ENCODE measurements at places on chromosomes 13 and 19.

- peak; percentile 97 for ATAC-seq
Observed at GRCh38 chr13:35771898-35772297, 295.4 kb upstream of the MAB21L1 start.

DNA sequence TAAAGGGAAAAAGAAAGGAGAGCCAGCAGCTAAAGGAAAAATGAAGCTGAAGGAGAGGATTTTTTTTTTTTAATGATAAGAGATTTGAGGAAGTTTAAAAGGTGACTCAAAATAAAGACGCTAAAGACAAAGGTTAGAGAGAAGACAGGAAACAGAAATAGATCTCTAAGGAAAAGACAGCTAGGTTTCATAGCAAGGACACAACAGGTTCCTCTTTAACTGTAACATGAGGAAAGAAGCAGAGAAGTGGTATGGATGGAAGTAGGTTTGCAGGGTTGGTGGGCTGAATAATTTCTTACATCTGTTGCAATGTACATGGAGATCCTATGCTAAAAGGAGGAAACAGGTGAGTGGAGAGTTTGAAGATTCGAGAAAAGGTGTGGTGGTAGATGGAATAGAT, 107.5 kb downstream of the MYCBP2 start:
- no peak for ATAC-seq

- ATAC-seq, result peak; percentile 96
Observed at GRCh38 chr13:89375839-89376238, 1704.7 kb downstream of the SLITRK5 start.

DNA sequence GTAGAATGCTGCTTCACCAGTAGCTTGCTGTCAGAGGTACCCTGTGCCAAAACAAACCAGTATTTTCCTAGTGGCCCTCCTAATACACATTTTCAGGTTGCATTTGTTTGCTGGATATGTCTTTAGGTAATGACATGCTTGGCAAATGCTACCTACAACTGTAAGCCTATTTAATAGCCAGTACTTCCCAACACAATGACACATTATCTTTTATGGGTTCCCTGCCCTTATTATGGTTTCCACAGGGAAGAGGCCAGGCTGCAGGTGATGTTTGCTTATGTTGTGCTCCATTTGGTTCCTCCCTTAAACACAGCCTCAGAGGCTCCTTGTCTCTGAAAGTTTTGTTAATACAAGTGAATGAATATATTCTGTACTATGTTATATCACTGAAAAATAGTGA, 24.7 kb downstream of the FRY start:
- no peak for ATAC-seq

DNA sequence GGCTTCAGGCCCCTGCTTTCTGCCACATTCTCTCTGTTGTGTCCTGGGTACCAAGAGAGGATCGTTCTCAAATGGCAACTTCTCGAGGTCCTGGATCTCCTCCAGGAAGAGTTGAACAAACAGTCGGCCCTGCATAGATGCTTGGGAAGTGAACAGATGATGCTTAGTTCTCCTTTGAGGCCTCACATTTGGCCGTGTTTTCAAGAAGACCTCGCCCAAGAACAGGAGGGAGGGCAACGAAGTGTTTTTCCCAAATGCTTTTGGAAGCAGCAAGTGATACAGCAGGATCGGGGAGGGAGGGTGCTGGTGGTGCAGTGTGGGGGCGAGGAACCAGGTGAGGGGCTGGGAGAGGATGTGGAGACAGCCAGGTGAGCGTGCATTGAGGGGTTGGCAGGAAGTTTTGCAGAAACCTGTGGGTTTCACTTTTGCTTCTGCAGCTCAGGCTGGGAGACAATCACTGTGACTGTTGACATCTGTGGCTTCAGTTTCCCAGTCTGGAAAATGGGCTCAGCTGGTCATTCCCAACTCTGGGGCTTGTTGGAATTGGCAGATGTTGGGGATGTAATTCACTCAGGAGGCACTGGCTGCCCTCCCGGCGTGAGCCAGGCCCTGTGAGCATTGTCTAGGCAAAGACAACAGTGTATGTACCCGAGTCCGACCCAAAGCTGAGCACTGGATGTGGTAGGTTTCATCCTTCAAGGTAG, 21.6 kb downstream of the MAST3 start:
- no peak for ATAC-seq

- ATAC-seq, result no peak
Observed at GRCh38 chr13:29106651-29107050, 286.5 kb downstream of the MTUS2 start.

GRCh38 chr13:84640691-84641090, 758.4 kb upstream of the SLITRK1 start:
- no peak for ATAC-seq

- no peak for ATAC-seq
Observed at GRCh38 chr13:42075517-42075916, 27.1 kb downstream of the DGKH start.

DNA sequence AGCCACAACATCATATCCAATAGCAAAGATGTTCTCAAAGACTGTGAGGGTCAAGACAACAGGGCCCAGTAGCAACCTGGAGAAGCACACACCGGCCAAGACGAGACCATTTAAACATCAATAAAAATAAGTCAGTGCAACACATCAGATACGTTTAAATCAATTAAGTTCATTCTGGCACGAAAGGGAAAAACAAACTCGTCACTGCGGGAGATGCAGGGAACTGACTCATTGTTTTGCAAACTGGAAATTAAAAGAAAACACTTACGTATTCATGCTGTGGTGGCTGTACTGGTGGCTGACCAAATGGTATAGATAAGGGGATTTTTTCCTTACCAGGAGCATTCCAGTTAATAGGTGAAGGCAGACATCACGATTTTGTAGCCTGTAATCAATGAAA, 26.3 kb upstream of the SLC15A1 start:
- ATAC-seq, result no peak

DNA sequence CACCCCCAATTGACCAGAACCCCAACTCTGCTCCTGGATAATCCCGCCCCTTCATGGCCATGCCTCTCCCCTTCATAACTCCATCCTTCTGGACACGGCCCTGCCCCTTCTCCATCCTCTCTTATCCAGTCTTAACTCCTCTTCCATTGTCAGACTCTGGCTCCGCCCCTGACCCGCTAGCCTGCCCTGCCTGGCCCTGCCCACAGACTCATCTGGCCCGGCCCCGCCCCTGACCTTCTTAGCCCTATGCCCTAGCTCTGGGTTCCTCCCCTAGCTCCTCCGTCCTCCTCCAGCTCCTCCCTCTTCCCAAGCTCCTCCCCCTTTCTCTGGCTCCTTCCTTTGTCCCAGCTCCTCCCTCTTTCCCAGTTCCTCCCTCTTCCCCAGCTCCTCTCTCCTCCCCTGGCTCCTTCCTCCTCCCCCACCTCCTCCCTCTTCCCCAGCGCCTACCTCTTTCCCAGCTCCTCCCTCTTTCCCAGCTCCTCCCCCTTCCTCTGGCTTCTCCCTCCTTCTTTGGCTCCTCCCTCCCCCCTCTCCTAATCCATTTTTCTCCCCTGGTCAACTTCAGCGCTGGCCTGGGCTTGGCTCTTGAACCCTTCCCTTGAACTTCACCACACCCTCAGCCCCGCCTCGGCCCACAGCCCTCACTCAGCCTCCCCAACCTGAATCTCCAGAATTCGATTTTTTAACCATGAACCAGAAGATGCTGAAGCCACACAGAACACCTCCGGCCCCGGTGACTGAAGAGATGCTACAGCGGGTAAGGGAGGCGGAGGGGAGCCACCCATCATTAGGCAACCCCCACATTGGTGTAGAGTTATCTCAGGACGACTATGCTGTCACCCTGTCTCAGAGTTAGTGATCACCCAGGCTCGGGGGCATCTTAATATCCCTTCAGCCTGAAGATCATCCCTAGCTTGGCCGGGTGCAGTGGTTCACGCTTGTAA, 9.2 kb upstream of the ZNF358 start:
- peak; percentile 86 for ATAC-seq

DNA sequence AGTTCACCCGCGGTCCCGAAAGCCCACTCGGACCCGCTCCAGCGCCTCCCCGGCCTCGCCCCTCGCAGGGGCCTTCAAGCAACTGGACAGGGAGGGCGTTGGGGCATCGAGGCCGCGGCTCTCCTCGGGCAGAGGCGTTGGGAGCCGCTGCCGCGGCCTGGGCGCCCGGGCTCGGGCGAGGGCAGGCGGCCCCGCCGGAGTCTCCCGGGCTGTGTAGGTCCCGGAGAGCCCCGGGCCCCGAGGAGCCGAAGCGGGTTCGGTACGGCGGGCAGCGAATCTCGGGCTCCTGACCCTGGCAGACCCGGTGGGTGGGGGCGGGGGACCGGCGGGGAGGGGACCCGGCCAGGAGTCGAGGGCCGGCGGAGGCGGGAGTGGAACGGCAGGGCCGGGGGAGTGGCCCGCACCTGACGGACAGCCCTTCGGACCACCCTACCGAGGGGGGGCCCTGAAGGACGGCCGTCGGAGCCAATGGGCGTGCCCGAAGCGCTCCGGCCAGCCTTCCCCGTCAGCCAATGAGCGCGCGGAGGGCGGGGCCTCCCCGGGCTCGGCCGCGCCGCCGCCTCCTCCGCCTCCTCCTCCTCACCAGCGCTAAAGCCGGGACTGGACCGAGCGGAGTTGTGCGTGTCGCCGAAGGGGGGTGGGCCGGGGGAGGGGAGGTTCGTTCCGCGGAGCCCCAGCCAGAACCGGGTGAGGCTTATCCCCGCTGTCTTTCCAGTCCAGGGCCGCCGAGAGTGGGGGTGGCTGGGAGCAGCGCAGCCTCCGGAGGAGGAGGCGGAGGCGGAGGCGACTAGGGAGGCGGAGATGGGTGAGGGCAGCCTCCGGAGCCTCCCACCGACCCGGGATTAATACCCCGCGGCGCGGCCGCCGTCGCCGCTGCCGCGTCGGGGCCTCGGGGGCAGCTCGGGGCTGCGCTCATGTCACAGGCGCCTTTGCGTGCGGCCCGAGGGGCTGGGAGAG, at the start of gene ZMYM2:
TSS of gene ZMYM2 (plus strand) at position 573 of the 957 bp plus-strand sequence. CDS start 34,346 bp downstream, outside the sequence.
- peak; percentile 86 for ATAC-seq

DNA sequence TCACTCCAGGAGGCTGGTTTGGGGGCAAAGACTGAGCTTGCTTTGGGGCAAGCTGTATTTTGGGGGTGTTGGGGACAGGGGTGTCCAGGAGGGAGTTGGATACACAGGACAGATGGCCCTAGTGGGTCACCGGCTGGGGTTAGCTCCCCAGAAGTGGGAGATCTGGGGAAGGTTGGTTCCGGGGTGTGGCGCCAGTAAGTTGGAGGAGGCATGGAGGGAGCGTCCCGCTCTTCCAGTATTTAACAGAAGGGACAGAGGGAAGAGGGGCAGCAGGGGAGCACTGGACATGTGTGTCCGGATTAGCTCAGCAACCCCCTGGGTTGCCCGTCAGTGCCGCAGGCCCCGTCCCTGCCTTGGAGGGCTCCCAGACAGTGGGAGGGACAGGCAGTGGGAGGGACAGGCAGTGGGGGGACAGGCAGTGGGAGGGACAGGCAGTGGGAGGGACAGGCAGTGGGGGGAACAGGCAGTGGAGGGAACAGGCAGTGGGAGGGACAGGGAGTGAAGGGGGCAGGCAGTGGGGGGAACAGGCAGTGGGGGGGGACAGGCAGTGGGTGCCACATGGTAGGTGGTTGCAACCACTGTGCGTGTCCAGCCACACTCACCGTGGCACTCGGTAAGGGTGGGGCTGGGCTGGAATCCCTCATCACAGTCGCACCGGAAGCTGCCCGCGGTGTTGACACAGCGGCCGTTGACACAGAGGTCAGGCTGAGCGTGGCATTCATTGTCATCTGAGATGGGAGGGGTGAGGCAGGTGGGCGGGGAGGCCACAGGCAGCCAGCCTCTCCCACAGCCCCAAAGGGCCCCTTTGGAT, 33.2 kb downstream of the CCL25 start:
- ATAC-seq, result no peak

DNA sequence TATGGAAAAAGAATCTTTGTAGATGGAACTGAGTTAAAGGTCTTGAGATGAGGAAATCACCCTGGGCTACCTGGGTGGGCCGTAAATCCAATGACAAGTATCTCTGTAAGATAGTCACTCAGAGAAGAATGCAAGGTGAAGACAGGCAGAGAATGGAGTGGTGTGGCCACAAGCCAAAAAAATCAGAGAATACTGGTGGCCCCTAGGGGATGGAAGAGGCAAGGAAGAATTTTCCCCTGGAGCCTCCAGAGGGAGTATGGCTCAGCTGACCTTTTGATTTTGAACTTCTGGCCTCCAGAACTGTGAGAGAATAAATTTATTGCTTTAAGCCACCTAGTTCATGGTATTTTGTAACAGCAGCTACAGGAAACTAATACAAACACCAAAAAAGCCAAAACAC, 32.7 kb upstream of the CSNK1A1L start:
- peak; percentile 53 for ATAC-seq

DNA sequence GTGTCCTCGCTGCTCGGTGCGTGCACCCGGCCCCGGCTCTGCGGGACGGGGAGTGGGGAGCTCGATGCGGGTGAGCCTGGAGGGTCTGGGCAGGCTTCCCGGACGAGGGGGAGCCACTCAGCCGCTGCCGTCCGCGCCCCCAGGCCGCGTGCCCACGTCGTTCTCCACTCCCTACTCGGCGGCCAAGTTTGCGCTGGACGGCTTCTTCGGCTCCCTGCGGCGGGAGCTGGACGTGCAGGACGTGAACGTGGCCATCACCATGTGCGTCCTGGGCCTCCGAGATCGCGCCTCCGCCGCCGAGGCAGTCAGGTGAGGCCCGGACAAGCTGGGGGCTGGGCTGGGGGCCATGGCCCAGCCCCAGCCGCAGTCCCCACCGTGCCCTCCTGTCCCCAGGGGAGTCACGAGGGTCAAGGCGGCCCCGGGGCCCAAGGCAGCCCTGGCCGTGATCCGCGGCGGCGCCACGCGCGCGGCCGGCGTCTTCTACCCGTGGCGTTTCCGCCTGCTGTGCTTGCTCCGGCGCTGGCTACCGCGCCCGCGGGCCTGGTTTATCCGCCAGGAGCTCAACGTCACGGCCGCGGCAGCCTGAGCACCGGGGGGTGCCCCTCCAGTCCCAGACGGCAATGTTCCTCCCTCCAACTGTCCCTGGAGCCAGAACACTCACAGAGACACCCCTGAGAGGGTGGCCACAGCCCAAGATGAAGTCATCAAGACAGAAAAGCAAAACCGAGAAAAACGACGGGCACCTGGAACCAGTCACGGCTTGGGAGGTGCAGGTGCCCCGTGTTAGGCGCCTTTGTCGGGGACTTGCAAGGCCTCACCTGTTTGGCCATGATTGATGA, 2.5 kb upstream of the RPL36 start:
- no peak for ATAC-seq

- ATAC-seq, result no peak
Observed at GRCh38 chr13:108549934-108550333, 79.5 kb upstream of the MYO16 start.

DNA sequence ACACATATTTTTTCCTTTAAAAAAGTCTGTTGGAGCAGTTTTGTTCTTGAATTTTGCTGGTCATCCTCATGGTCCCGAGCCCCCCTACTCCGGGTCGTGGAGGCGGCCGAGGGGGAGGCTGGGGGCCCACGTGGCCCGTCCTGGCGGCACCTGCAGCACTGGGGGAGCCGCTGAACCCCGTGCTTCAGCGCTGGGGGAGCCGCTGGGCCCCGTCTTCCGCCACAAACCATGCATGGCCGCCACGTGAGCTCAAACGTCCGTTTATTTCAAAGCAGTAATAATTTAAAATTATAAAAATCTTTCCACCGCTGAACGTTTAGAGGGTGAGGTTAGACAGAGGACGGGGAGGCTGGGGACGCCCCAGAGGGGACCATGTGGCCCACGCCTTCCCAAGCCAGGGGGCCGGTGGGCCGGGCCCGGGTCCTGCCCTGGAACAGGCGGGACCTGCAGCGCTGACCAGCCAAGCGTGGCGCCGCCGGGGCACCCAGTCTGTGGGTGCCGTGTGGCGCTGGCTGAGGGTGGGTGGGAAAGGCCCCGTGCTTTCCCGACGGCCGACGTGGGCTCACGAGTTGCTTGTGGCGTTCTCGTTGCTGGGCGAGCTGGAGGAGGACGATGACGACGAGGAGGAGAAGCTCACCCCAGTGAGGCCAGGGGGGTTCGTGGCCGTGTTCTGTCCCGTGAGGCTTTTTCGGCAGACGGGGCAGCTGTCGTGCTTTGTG, 8.0 kb downstream of the FGF22 start:
- ATAC-seq, result no peak

- no peak for ATAC-seq
Observed at GRCh38 chr13:31930490-31930889, 101.1 kb upstream of the FRY start.

Measured in SK-N-SH treated with all-trans-retinoic acid at 6 μM for 48 hours (cell line).